ENCODE measurements at places on chromosomes 16 and 17.

DNA sequence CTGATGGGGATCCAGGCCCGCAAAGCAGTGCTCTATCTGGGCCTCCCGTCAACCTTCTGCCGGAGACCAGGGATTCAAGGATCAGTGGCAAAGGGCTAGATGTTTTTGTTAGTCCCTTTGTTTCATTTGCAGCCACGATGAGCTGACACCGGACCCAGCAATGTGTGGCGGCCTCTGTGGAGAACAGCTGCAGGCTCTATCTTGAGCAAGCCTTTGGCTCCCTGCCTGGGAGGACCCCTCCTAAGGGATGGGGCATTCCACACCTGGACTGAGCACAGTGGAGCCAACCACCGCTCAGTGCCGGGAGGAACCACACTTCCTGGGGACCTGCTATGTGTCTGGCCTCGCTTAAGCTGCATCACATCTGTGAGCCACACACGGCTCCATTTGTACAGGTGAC is 215.8 kb downstream of the RBFOX3 start:
- DNase-seq = no peak

GRCh38 chr16:30585022-30585399 is 486 bp downstream of the ZNF785 start:
- DNase-seq = no peak

DNA sequence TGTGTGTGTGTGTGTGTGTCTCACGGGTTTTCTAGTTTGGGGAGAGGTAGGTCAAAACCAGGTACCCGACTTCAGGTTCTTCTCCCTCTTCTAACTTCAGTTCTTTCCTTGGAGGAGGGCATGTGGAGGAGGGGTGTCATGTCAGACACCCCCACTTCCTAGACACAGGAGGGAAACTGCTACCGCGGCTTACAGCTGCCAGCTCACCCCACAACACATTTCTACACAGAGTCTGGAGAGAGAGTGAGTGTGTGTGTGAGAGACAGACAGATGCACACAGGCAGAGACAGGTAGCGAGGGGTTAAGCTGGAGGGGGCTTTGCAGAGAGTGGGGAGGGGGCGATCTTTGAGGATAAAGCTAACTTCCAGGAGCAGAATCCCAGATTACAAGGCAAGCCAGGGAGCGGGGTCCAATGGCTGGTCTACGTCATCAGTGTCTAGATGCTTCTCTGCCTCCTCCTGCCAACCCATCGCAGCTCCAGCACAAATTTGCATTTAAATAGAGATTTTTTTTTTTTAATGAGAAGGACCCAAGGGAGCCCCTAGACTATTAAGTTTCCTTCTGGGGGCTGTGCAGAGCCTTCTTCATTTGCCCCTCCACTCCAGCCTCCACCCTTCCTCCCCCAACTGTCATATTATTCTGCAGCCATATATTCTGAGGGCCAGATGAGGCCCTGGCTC is 48.9 kb downstream of the MRM1 start:
- no peak for DNase-seq

- no peak for DNase-seq
These were observed 388.9 kb downstream of the NPIPA8 start for GRCh38 chr16:17947637-17948036.

- no peak for DNase-seq
These were observed at the start of gene C1QTNF1 for GRCh38 chr17:79023886-79024771. Gene C1QTNF1 (plus strand): TSS chr17:79024169. CDS start chr17:79043969, 19,800 bp downstream.

- DNase-seq = no peak
These were observed 100.9 kb upstream of the GSE1 start for GRCh38 chr16:85511938-85512807.

- no peak for DNase-seq
These were observed 296.2 kb downstream of the SEC14L1 start for GRCh38 chr17:77437017-77437416.

- DNase-seq = no peak
These were observed 146.2 kb downstream of the PARN start for GRCh38 chr16:14483819-14484385.

GRCh38 chr16:87297918-87298631 is 19.1 kb downstream of the C16orf95 start:
- no peak for DNase-seq

DNA sequence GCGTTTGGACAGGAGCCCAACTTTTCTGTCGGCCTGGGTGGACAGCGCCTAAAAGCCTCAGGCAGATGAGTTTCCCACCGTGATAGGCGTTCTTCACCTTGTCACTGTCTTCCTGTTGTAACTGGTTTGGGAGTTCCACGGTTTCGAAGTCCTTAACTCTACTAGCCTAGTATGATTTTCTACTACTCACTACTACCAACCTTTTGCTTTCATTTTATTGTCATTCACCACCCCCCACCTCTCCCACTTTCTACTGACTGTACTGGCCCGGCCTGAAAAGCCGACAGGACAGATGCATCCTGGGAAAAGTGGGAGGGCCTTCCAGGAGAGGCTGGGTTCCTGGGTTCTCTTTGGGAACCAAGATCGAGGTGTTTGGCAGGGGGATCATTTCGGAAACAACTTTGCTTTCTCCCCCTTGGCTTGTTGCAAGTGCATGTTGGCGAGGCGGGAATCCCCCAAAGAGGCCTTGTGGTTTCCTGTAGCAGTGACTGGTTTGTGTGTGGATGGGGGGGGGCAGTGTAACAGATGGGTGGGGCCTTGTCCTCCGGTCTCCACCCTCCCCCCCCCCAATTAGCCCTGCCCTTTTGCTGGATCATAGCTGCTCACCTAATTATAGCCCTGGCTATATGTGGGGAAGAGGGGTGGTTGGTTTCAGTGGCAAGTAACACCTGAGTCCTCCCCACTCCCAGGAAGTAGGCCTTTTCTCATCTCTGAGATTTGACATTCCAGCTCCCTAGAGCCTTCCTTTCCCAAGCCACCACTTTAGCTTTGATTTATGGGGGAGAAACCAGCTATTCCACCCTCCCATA is 1.4 kb downstream of the EIF5A start:
- peak; percentile 69 for DNase-seq

DNA sequence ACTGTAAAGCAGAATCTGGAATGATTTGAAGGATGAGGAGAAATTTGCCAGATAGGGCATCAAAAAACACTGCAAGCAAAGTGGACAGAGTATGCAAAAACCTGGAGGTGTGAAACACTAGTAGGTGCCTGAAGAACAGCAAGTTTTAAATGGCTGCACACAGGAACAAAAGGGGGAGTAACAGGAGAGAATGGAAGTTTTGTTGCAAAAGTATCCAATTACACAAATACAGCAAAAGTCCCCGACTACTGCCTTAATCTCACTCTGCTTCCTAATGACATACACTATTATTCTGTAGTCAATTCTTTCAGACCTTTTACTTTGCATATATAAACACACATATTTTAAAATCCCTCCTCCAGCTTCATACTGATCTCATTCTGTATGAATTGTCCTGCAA is 1.5 kb downstream of the HEATR6 start:
- no peak for DNase-seq

DNA sequence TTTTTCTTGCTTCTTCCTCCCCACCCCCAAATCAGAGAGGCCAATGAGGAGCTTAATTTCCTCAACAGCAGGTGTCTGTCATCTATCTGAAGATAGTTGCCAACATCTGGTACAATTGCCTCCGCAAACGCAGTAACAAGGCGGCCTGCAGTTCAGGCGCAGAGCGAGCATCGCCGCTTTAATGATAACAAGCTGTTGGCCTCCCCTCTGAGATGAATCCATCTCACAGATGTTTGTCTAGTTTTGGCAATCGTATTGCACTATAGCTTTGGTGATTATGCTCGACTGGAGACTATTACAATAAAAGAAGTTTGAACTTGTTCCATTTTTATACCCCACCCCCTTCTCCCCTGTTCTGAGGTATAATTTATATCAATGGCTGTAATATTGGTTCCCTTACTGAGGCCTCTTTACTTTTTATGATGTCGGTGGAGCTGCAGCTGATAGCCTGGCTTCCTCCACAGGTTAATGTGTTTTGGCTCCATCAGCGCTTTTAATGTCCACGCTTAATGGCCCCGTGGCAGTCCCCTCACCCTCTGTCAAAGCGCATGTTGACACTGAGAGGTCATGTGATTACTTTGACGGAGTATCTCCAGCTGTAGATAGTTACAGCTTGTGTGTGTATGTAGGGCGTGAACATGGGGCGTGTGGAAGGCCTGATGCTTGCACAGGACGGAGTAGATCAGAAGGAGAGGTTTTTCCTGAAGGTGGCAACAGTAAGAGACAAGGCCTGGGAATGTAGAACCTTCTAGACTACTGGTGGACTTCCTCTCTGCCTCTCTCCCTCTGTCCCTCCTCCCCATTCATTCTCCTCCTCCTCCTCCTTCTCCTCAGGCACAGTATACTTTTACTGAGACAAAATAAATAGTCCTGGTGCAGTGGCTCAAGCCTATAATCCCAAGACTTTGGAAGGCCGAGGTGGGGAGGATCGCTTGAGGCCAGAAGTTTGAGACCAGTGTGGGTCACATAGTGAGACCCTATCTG is 164.7 kb downstream of the MSI2 start:
- DNase-seq = no peak

DNA sequence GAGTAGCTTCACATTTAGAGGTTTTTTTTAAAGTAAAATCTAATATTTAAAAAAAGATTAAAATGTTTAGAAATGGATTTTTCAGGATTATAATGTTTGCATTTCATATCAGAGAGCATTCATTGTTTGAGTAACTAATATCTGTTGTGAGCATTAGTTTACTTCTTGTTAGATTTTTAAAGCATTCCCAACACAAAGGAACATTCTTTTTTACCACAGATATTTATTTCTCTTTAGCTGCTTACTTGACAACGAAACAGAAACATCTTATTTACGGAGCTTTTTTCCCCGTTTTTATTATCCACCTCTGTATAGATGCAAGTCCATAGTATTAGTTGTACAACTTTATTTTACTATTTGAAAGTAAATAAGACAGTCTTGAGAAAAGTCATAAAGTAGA is 53.0 kb downstream of the NFAT5 start:
- DNase-seq = no peak

- no peak for DNase-seq
These were observed 324.1 kb downstream of the HAPSTR1 start for GRCh38 chr16:9415545-9415944.

DNA sequence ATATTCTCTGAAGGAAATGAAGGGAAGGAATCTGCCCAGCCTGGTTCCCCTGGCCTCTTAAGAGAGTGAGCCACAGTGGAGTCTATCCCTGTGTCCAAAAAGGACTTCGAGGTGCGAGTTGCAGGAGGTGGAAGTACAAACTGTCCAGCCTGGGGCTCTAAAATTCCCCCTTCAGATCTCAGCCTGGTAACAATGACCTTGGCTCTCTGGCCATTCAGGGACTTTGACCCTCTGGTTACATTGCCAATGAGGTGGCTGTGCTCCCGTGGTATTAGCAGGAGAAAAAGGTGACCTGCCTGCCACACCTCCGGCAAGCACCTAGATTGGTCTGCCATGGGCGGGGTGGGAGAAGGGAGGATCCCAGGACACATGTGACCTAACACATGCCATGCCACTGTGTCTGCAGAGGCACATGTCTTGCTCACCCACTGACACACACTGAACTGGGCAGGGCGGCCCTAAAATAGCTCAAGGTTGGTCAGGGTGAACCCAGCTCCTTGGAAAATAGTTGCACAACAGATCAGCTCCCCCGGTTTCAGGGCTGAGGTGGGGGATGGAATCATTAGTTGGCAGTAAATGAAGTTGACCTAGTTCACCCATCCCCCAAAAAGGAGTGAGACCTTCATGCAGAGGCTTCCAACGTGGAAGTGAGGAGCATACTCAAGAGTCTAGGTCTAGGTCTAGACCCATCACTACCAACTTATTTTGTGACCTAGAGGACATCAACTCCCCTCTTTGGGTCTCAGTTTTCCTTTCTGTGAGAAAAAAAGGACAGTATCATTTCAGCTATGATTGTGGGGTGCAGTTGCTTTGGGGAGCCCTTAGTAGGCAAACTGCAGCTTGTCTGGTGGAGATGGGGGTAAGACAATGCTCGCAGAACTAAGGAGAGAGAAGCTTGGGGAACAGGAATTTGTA is 2.2 kb downstream of the NR1D1 start:
- DNase-seq = no peak

- no peak for DNase-seq
These were observed 17.3 kb downstream of the CDH13 start for GRCh38 chr16:82643936-82644630.

DNA sequence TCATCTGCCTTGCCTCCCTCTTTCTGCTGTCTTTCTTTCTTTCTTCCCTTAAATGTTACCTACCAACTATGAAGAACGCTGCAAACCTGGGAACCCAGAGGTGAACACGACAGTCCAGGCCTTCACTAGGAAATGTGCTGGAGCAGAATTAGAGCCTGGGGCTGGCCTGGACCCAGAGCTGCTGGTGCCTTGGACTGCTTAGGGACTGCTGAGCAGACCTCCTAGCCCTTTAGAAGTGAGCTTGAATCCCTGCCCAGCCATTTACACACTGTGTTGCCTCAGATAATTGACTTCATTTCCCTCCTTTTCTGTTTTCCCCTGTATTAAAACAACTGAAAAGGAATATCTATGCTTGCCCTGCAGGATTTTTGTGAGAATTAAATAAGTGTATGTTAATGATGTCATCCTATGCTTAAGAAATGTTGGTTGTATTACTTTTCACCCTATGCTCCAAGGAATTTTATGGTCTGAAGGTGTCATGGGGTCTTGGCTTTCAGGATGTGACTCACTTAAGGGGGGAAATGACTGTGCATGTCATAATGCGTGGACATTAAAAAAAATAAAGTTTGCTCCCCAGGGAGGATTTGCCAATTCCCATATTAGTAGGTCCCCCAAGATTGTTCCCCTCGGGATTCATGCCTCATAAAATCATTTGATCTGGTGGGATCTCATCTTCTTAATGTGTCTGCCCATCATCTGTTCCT is 11.5 kb downstream of the CDH13 start:
- DNase-seq = no peak

DNA sequence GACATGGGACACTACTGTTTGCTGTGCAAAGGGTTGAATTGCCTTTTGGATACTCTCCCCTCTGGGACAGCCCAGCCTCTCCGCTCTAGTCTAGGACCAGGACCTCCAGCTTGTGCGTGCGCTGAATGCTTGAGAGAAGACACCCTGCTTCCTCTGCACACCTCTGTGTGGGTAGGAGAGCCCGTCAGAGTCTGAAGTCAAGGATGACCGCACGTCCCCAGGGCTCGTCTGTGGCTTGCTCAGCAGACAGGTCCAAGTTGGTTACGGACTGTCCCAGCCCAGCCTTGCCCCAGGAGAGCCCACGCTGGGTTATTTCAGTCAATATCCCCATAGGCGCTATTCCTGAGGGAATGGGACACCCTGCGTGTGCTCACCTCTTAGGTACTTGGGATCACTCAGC is 3.7 kb downstream of the C16orf89 start:
- no peak for DNase-seq

Measured in activated CD8-positive, alpha-beta memory T cell treated with anti-CD3 and anti-CD28 coated beads for 1 hour (primary cell).